ENCODE measurements at places on chromosomes 12 and 14. TPM values are rescaled to one million over a fixed set of nuclear protein-coding genes. Genes with fewer than 3 reads are reported as not detected.
A peak's percentile ranks its signal among the peaks of the same experiment; 100 is the strongest.

DNA sequence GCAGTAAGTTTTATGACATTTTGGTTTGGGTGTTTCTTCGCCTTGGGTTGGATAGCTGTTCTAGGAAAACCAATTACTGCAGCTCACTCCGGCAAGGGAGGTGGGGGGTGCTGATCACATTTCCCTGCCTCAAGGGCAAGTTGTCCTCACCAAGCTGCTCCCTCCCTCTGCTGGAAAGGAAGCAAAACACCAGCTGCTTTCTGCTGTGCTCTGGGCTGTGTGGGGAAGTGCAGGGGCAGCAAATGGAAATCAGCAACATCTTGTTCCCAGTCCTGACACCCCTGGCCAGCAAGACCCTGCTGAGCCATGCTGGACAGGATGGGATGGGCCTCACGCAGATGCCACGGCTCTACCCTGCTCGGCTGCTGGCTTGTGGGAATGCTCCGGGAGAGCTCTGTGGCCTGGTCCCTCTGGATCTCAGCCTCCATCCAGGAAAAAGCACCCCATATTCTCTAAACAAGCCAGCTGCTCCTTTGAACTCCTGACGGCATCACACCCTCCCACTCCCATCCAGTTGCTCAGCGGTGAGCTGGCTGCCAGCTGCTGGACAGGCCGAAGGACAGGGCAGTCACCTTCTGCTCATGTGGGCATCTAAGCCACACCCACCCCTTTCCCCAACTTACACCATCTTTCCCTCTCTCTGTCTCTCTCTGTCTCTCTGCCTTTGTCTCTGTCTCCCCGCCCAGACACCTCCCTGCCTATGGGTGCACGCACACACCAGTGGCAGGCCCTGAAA, 52.4 kb upstream of the EIF5 start:
- no peaks in the 10 kb centered on the region for H3K36me3 ChIP-seq
- no peak overlapping the region for H3K4me3 ChIP-seq

DNA sequence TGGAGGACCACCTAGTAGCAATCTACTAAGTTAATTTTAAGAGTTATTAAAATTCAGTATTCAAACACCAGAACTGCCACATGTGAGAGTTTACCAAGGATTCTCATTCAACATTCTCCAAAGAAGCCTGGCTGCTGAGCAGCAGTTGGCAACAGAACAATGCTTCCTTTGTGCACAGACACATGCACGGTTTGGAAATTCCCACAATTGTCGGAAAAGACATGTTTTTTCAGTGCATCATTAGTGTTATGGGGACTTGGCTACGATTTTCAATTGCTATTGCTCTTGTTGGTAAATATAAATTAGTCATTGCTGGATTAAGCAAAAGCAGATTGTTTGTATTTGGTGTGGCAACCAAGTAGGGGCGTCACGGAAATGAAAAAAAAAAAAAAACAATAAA, 22.2 kb downstream of the ST8SIA1 start:
- no peaks in the 10 kb centered on the region for H3K36me3 ChIP-seq
- no peaks in the 10 kb centered on the region for H3K27me3 ChIP-seq
- H3K27ac ChIP-seq, result no peak overlapping the region
- no peaks in the 10 kb centered on the region for H3K4me1 ChIP-seq
- H3K4me3 ChIP-seq, result no peak overlapping the region

GRCh38 chr12:37548266-37548805, 768.2 kb upstream of the ALG10B start:
- H3K36me3 ChIP-seq, result no peaks in the 10 kb centered on the region
- no peaks in the 10 kb centered on the region for H3K4me1 ChIP-seq
- H3K27me3 ChIP-seq, result no peaks in the 10 kb centered on the region
- peak; percentile 39 for DNase-seq
- no peak overlapping the region for H3K27ac ChIP-seq

DNA sequence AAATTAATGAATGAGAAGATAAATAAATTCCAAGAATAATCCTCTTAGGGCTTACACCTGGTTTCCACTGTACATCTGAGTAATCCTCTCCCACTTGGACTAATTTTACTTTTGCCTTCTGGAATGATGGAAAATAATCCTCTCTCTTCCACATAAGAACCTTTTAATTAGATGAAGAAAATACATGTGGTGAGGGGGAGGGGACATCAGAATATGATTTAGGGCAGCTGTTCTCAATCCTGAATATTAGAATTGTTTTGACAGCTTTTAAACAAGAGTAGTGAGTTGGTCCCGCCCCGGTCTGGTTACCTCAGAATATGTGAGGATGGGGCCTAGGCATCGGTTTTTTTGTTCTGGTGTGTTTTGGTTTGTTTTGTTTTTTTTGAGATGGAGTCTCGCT, 51.5 kb downstream of the HECTD4 start:
- H3K36me3 ChIP-seq, result no peaks in the 10 kb centered on the region
- no peak for DNase-seq
- H3K4me3 ChIP-seq, result no peak overlapping the region
- no peaks in the 10 kb centered on the region for H3K27me3 ChIP-seq
- no peak overlapping the region for H3K27ac ChIP-seq

DNA sequence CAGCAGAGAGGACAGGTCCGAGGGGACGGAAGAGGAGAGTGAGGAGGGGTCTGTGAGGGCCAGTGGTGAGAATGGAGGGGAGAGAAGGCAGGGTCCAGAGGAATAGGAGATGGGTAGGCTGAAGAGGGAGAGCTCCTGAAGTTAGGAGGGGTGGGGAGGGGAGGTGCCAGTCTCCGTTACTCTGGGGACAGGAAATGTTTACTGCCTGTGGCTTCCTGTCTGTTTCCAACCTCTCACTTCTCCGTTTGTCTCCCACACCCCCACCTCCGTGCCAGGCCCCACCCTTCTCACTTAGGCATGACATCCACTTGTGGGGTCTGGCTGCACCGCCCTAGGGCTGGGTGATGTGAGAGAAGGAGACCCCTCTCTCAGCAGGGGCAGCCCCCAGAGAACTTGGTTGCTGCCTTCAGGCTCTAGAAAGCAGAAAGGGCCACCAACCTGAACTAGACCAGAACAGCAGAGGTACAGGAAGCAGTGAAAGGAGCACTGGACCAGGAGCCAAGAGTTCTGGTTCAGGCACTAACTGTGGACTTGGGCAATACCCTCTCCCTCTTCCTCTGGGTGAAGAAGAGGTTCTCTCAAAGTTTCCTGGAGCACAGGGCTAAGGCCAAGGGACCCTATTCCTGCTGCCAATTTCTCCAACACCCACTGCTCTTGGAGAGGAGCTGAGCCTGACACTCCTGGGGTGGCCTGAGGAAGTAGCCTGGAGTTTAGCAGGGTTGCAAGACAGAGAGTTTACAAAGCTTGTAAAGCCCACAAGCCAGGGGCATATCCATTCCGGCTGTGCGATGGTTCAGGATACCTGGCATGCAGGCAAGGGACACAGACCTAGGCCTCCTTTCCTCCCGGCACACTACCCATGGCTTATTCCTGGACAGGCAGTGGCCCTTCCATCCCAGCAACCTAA, 5.5 kb downstream of the ITGA5 start:
- no peak overlapping the region for H3K4me3 ChIP-seq
- H3K4me1 ChIP-seq, result peaks cover 72% of the 10 kb centered on the region
- H3K27ac ChIP-seq, result peak overlapping the region; percentile 83
- no peaks in the 10 kb centered on the region for H3K36me3 ChIP-seq
- peak; percentile 75 for DNase-seq

The DDX47 gene
- 59.5 TPM for total RNA-seq

The AGAP2 gene
- 6.3 TPM for total RNA-seq

The RNF31 gene
- total RNA-seq, result 52.1 TPM

Measured in upper lobe of left lung (tissue), 6 donors.